ENCODE measurements at places on chromosomes 12 and 14.

DNA sequence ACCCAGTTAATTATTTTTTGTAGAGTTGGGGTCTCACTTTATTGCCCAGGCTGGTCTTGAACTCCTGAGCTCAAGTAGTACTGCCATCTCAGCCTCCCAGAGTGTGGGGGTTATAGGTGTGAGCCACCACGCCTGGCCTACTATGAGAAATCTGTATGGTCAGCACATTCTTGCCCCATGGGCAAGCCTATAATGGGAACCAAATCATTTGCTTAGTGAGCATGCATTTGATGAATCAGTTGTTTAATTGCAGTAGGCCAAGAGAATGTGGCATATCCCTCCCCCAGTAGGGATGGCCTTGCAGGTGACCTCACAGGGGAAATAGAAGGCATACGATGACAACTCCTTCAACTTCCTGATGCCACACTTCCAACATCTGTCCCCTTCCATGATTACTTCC lies 122.7 kb downstream of the DIP2B start:
- no peak for DNase-seq

DNA sequence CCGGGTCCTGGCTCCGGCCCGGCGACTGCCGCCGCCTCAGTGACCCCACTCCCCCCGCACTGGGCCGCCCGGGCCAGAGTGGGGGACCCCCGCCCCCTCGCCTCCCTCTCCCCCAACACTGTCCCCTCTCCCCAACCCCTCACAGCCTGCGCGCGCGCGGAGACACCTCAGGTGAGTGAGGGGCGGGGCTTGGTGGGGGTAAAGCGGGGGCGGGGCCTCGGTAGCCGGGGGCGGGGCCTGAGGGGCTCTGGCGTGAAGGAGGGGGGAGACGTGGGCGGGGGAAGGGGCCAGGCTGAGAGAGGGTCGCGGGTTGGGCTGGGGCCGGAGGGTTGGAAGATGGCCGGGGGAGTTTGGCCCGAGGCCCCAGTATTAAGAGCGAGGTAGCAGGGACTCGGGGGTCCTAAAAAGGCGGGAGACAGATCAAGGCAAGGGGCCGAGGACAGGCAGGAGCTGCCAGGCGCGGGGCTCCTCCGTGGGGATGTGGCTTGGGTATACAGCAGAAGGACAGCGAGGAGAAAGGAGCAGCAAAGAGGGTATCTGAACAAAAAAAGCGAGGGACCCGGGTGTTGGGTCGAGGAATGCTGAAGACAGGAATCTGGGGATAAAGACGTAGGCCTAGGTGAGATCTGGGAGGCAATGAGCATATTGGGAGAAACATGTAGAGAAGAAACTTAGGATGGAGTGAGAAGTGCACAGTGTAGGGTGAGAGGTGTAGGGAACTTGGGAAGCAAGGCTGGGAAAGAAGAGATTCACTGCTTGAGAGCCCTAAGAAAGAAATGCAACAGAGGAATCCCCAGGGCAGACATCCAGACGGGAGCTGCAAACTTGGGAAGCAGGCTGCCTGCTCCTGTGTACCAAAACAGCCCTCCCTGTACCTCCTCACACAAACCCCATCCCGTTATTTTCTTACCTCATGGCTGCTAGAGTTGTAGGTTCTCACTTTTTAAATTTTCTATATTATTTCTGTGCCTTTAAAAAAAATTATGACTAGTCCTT lies 10.8 kb downstream of the SUOX start:
- DNase-seq = peak; percentile 7

- DNase-seq = no peak
These were observed 7.7 kb downstream of the PPP4R4 start for GRCh38 chr14:94181835-94182234.

GRCh38 chr12:3700861-3701260 lies 52.0 kb downstream of the CRACR2A start:
- DNase-seq = peak; percentile 82

GRCh38 chr12:10408842-10409241 lies 715 bp downstream of the KLRC4 start:
- no peak for DNase-seq

GRCh38 chr12:6208130-6208529 lies 7.9 kb downstream of the CD9 start:
- DNase-seq = no peak

DNA sequence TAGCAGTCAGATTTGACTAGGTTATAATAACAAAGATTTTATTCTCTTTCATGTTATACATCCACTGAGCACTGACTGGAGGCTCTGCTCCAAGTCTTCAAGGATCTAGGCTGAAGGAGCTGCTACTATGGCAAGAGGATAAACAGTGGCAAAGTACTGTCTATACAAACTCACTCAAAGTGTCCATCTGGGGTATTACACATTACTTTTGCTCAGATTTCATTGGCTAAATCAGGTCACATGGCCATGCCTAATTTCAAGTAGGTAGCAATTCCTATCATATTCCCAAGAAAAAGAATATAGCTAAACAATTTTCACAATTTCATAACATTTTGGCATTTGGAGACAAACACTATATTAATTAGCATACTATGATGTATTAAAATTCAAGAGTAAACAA lies 40.9 kb downstream of the CDK17 start:
- no peak for DNase-seq

GRCh38 chr12:26246483-26247164 lies 51.3 kb downstream of the SSPN start:
- no peak for DNase-seq

DNA sequence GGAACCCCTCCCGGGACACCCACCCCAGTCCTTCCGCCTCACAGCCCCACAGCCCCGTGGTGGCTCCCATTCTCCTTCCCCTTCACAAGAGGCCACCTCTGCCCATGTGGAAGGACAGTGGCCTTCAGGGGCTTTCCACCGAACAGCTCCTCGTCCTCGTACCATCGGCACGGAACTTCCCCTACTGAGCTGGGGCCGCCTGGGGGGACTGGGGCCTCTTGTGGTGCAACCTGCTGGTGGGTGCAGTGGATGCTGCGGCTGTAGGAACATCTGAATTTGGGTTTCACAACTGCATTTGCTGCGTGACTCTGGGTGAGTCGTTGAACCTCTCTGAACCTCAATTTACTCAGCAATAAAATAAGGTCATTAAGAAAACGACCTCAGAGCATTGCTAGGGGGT lies 50.9 kb downstream of the RFLNA start:
- no peak for DNase-seq

DNA sequence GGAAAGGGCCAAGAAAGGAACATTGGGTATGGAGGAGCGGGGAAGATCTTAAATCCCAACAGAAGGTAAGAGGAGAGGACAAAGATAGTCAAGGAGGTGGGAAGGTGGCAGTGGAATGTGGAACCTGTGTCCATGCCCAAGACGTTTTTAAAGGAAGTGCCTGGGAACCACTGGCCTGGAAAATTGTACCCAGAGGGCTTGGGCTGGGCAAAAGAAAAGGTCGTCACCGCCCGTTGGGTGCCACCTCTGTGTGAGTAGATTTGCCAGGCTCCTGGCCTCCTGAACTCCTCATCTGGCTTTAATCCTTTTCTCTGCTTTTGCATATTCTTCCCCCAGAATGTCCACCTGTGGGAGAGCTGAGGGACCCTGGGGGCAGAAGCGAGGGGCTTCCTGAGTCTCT lies 32.6 kb downstream of the JDP2 start:
- no peak for DNase-seq

- peak; percentile 30 for DNase-seq
These were observed 1.4 kb downstream of the KTN1 start for GRCh38 chr14:55581342-55581771.

- DNase-seq = peak; percentile 51
These were observed 353 bp downstream of the BAG5 start for GRCh38 chr14:103562179-103562428.

DNA sequence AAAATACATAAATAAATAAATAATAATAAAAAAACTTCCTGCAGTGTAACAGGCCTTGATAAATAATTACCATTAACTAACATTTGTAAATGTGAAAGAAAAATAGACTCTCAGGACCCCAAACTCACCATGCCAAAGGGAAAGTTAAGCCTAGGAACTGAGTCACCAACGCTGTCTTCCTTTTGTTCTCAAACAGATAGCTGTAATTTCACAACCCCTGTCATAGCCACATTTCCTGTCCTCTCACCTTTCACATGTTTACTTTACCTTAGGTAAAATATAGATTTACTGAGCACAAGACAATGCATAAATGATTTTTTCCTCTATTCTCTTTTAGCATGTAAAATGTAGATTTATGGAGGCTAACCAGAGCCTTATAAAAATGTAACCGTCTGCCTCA lies 35.9 kb upstream of the CHST11 start:
- DNase-seq = peak; percentile 35
